ENCODE measurements at places on chromosomes 4 and X.
A peak's percentile ranks its signal among the peaks of the same experiment; 100 is the strongest.

DNA sequence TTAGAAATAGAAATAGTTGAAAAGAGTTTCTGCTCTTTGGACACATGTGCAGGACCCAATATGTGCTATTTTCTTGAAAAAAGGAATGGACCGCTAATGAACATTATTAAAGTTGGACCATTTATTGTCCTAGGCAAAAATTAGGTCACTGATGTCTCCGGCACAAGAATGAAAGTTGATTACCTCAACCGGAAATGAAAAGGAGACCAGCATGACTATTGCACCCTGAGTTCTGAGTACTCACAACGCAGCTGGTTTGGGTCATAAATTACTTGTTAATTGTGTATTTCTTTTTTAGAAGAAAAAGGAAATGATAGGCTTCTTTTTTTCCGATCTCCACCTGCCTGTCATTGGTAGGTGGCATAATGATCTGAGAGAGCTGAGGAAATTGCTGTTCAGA, 232.7 kb downstream of the ARHGAP24 start:
- no peak for DNase-seq

GRCh38 chr4:1713003-1713851, 1.1 kb upstream of the SLBP start:
- no peak for DNase-seq

DNA sequence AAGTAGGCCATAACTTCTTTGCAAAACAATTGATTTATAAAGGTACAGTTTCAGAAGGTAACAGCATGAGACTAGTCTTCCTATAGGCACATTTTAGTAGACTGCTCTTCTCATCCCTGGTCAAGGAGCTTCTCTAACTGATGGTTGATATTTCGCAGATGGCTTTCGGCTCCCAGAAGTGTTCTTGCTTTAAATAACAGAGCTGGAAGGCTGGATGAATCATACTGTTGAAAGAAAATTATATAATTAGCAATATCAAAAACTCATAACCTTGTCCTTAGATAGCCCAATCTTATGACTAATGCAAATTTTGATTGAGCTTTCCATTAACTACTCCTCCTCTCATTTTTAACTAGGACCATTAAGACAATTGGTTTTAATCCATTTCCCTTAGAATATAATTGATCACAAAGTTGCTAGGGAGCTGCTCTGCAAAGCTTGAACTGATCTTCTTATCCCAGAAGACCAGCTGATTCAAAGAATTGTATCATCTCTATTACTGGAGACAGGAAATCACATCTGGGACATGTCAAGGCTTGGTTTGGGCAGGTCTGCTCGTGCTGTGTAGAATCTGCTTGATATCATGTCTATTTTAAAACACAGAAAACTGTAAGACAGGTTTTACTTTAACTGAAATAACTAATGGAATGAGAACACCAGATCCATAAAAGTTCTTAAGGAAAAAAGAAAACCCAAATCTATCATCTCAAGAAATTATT, 38.6 kb downstream of the CENPU start:
- DNase-seq, result no peak

DNA sequence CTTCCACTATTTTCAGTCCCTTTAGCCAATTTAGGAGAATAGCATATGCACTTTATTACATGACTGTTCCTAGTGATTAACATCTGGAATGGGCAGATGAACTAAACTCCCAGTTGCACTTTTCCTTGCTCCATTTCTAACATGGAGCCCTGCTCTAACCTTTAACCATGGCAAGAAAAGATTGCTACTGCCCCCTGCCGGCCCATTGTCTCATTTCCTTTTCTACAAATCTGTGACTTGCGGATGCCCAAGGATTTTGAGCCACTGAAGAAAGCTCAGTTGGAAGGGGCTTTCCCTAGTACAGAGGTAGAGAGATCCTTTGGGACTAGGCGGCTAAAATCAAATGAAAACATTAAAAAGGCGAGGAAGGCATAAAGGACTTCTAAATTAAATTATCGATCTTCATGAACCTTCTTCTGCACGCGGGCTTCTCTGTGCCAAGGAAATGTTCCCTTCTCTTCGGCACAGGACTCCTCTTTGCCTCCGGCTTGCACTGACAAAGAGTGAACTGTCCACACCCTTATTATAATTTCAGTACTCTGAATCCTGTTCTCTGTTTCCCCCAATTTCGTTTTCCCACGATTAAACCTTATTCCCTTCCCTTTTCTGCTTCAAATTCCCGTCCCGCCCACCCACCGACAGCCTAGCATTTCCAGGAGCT, 577 bp upstream of the GLRA2 start:
- DNase-seq, result peak; percentile 43

- DNase-seq, result no peak
These were observed 12.4 kb downstream of the PRRG1 start for GRCh38 chrX:37361596-37361995.

- no peak for DNase-seq
These were observed 2618.6 kb downstream of the ARAP2 start for GRCh38 chr4:33625748-33626147.

- DNase-seq, result no peak
These were observed 166.2 kb downstream of the RAPGEF2 start for GRCh38 chr4:159269116-159269515.

GRCh38 chr4:126687655-126688358, 945.0 kb upstream of the INTU start:
- no peak for DNase-seq

DNA sequence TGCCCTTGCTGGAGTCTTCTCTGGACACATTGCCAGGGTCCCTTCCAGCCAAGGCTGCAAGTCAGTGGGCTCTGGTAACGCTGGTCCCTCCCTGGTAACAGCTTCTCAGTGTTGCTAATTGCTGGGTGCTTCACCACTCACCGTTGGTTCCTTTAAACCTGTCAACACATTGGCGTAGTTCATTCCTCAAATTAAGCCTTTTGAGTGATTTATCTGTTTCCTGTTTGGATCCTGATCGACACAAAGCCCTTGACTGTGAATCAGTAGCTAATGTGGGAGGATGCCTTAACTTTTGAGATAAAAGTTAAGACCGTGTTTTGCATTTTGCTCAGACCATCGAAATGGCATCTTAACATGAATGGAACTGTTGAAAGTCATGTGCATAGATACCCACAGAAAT, 125.9 kb downstream of the AMELX start:
- no peak for DNase-seq

GRCh38 chr4:75714011-75714410, 10.4 kb upstream of the USO1 start:
- no peak for DNase-seq

- no peak for DNase-seq
These were observed 27.7 kb downstream of the ATP7A start for GRCh38 chrX:77938083-77938680.

GRCh38 chr4:73679836-73680235, 59.6 kb upstream of the RASSF6 start:
- DNase-seq, result no peak

GRCh38 chr4:32032136-32032672, 1312.0 kb downstream of the PCDH7 start:
- DNase-seq, result no peak

GRCh38 chr4:7727749-7728148, 211.9 kb downstream of the AFAP1 start:
- no peak for DNase-seq

GRCh38 chrX:104662694-104663093, 96.7 kb downstream of the IL1RAPL2 start:
- DNase-seq, result no peak

DNA sequence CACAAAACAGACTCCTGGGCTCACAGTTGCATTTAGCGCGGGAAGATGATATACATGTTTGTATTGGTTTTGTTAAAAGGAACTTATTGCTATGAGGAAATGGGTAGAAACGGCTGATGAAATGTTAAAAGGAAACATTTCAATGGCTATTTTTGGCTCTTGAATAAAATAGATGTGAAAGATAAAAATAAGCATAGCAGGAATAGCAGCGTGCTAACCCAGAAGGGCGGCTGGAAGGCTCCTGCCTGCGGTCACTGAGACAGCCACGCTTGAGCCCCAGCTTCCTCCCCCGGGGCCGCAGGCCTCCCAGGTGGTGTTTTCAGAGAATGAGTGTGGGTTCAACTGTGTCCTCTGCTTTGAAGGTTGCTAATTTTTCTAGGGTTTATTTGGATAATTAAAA, 35.0 kb upstream of the CLCN4 start:
- DNase-seq, result no peak

Data from stimulated activated CD4-positive, alpha-beta T cell treated with anti-CD3 and anti-CD28 coated beads, Interleukin-12 subunit alpha, Interleukin-12 subunit beta, amount 100 ng/mL, for 48 hours (primary cell).